ENCODE measurements at places on chromosomes 4 and X.

DNA sequence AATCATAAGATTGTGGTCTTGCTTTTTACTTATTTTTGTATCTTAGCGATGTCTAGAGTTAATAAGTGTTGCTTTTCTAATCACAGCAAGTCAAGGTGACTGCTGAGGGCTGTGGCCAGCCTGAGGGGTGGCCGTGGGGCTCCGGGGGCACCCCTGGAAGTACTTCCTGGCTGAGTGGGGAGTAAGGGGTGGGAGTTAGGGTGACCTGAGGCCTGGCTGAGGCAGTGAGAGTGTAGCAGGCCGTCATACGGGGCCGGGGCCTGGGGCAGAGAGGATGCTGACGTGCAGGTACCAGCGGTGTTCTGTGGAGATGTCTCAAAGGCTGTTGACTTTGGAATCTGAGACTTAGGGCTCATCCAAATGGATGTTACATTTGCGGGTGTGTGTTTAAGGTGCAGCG is 29.3 kb downstream of the PIGG start:
- DNase-seq = no peak

DNA sequence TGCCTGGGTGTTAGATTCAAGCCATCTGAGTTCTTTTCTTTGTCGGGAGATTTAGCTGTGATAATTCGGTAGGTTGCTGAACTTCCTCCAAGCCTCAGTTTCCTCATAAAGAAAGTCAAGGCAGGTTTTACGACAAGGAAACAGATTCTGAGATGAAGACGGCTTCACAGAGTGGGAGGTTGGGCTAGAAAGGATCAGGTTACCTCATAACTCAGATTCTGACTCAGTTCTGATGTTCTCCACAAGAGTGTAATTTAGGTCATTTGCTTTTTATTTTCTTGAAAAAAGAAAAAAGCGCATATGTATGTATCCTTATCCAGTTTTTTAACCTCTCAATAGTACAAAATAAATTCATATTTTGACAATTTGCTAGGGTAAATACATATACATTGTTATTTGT is 47.2 kb upstream of the ELOVL6 start:
- DNase-seq = no peak

DNA sequence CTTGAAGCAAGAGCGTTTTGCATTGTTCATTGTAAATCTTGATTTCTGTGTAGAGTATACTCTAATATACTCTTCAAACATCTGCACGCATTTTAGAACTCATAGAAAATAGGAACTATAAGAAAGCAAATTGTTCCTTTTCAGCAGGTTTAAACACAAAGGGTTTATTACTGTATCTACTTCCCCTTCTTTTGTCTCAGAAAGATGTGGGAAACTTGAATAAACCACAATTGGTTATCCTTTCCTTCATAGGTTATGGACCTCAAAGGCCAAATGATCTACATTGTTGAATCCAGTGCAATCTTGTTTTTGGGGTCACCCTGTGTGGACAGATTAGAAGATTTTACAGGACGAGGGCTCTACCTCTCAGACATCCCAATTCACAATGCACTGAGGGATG is 46.0 kb upstream of the GUCY1B1 start:
- DNase-seq = no peak

DNA sequence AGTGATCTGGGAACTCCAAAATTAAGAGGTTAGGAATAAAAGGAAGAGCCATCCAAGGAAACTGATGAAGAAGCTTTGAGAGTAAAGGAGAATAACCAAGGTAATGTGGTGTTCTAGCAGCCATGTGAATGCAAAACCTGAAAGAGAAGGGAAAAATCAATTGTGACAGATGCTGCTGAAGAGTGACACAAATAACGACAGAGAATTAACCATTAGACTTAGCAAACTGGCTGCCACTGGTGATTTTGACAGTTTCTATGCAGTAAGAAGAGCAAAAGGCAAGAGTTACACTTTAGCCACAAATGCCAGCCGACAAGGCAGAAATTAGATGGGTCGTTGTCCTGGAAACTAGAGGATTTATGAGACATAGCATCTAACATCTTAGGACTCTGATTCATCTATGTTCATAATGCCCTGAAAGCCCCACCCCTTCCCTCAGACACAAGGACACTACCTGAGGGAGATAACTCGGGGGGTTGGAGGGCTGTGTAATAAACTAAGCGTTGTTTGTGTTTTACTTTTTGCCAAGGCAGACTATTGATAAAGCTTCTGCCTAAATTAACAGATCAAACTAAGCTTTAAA is 13.0 kb upstream of the TMEM144 start:
- DNase-seq = no peak

DNA sequence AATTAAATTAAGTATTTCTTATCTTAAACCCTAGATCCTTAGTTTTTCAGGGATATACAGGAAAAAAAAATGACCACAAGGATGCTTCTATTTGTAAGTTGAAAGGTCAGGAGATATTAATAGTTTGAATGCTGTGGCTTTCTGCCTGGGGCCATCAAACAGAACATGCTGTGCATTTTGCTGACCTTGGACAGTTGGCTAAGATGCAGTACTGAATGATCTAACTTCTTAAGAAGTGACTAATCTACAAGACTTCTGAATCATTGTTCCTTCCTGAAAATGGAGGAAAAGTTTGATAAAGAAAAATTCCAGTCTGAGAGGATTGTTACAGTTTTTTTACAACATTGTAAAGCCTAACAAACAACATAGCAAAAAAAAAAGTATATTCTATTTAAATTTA is 237.8 kb upstream of the JADE1 start:
- DNase-seq = no peak

- DNase-seq = no peak
These were observed 181.3 kb downstream of the RAB28 start for GRCh38 chr4:13302876-13303275.

- no peak for DNase-seq
These were observed 335.8 kb upstream of the SFRP2 start for GRCh38 chr4:154124539-154125255.

DNA sequence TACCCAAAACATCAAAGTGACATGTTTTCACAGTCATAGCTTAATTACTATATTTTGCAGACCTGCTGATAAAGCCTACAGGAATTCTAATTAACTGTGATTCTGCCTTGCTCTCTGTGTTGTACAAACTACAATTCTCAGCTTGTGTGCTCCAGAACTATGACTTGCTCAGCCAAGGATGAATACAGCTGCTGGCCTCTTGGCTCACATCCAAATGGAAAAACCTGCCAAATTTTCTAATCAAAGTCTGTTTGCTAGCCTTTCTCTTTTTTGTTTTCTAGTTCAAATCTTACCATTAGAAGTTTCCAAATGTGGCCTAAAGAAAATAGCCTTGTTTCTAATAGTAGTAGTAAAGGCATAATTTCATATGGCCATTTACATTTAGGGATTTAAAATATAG is 1176.8 kb downstream of the FAM133A start:
- DNase-seq = no peak

- DNase-seq = no peak
These were observed 16.0 kb upstream of the SH3TC1 start for GRCh38 chr4:8182858-8183725.

DNA sequence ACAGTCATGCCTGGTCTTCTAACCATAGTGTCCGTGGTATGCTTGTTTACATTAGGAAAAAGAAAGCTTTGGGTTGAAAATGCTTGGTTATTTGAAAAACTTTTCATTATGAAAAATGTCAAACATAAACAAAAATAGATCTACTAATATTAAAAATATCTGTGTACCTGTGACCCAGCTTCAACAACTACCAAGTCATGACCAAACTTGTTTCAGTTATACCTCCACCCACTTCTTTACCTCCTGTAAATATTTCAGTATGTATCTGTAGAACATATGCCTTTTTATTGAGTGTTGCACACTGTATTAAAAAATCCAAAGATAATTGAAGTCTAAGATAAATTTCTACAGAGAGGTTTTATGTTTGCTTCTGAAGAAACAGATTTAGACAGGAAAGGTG is 153.7 kb upstream of the GYPA start:
- no peak for DNase-seq

- DNase-seq = no peak
These were observed 90.8 kb upstream of the NPFFR2 start for GRCh38 chr4:71941001-71941400.

- DNase-seq = no peak
These were observed 8.9 kb downstream of the MSANTD1 start for GRCh38 chr4:3257556-3258482.

- no peak for DNase-seq
These were observed 209.1 kb upstream of the HCCS start for GRCh38 chrX:10902001-10902400.

DNA sequence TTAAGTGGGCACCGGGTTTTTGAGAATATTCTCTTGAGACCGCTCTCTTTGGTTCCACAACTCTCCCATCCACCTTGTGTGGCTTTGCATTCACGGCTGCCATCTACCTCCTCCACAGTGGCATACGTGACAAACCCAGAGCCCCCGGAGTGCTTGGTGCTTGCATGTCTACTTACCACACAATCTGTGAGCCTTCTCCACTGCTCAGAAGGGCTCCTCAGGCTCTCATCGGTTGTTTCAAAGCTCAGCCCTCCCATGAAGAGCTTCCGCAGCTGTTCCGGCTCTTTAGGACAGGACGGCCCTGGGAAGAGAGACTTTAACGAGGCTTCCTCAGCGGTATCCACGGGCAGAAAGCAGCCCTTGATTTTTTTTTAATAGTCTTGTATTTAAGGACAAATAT is 167.6 kb upstream of the ANK2 start:
- DNase-seq = no peak

DNA sequence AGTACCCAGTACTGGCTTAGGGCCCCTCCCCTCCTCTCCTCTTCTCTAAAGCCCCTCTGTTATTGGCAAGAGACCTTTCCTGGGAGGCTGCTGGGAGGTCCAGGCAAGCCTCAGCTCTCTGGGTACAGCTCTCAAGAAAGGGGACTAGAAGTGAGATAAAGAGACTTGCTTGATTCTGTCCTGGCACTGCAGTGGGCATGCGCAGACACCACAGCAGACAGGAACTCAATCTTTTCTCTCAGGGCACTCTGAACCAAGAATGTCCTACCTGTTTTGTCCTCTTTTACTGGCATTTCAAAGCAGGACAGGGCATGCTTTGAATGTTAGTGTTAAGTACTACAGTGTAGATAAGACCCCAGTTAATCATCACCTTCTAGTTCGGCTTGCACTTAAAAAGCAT is 74.9 kb downstream of the NYX start:
- no peak for DNase-seq

- no peak for DNase-seq
These were observed 17.6 kb upstream of the KIAA1210 start for GRCh38 chrX:119145241-119145653.

- no peak for DNase-seq
These were observed 57.4 kb downstream of the GATB start for GRCh38 chr4:151703401-151703800.

GRCh38 chr4:36211084-36211483 is 33.2 kb downstream of the ARAP2 start:
- DNase-seq = no peak

GRCh38 chr4:112329672-112330375 is 32.7 kb downstream of the ALPK1 start:
- no peak for DNase-seq

- DNase-seq = no peak
These were observed 118.7 kb downstream of the SMARCA1 start for GRCh38 chrX:129404670-129405008.

DNA sequence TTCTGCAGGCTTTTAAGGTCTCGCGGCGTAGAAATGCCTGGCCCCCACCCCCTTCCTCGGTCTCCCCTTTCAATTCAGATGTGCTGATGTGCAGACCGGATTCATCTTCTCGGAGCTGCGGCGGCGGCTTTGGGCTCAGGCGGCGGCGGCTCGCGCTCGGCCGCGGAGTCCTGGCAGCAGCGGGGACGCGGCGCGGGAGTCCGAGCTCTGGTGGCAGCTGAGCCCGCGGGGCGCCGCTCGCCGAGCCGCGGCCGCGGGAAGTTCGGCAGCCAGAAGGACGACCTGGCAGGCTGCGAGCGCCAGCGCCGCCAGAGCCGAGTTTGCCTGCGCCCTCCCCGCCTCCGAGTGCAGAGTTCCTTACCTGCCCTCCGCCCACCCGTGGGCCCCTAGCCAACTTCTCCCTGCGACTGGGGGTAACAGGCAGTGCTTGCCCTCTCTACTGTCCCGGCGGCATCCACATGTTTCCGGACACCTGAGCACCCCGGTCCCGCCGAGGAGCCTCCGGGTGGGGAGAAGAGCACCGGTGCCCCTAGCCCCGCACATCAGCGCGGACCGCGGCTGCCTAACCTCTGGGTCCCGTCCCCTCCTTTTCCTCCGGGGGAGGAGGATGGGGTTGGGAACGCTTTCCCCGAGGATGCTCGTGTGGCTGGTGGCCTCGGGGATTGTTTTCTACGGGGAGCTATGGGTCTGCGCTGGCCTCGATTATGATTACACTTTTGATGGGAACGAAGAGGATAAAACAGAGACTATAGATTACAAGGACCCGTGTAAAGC is 448 bp downstream of the TLL1 start:
- no peak for DNase-seq

DNA sequence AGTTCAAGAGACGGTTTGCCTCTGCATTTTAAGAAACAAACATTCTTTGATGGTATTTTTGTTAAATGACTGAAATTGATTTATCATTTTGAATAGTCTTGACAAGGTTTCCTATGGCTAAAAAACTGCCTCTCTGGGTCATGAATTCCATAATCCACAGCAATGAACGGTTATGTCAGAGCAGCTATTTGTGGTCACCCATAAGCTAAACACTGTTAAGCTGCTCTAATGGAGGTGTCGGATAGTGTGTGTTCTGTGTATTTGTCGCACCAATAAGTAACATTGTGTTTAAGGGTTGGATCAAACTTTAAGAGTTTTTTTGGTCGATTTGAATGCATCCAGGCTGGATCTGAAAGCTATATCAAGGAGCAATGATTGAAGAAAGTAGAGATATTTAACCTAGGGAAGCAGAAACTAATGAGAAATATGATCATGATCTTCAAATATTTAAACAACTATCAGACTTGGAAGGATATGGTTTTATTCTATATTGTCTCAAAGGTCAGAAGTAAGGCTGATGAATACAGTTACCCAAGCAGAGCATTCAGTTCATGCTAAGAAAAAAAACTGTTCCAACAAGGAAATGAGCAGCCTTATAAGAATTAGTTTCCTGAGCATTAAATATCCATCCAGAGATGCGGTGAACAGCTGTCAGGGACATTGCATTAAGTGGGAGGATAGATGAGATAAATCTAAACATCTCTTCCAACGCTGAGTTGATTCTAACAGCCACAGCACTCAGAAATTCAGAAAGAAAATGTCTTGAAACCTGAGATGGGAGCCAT is 232.3 kb upstream of the RPS6KA3 start:
- DNase-seq = no peak

GRCh38 chrX:140337263-140337662 is 167.6 kb downstream of the SOX3 start:
- no peak for DNase-seq

DNA sequence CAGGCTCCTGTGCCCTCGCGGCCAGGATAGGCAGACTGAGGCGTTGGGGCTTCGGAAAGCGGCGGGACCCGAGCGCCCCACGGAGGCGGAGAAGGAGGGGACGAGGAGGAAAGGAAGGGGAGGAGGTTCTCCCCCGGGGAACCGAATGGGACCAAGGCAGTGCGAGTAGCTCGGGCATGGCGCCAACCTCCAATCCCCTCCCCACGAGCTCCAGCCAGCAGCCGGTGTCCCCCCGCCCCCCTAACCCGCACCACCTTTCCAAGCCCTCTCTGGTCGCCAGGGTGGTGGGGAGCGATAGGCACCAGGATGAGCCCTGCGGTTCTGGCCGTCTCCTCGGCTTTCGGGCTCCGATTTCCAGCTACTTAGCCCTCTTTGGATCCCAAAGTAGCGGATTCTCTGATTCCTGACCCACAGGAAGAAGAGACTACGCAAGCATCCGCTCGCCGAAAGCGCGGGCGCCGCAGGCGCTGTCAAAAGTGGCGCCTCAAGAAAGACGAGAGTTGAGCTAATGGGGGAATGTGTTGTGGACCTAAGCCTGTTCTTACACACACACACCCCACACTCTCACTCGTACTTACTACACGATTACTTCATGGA is 15.2 kb upstream of the ZIC3 start:
- no peak for DNase-seq

Measured in CD4-positive, alpha-beta T cell treated with Interleukin-15 for 1 hour (primary cell).